ENCODE measurements at places on chromosomes 12 and 14.

GRCh38 chr14:68610251-68610793, 182.5 kb downstream of the ZFP36L1 start:
- no peak for DNase-seq

GRCh38 chr12:67534681-67535080, 113.9 kb upstream of the DYRK2 start:
- DNase-seq, result peak; percentile 86

GRCh38 chr14:101408077-101408831, 153.0 kb upstream of the DIO3 start:
- peak; percentile 15 for DNase-seq

GRCh38 chr14:96585672-96586013, 83.5 kb downstream of the PAPOLA start:
- DNase-seq, result no peak

GRCh38 chr12:123984903-123985302, 11.9 kb downstream of the ZNF664 start:
- DNase-seq, result no peak

GRCh38 chr14:63039866-63040265, 5.4 kb downstream of the KCNH5 start:
- peak; percentile 85 for DNase-seq

DNA sequence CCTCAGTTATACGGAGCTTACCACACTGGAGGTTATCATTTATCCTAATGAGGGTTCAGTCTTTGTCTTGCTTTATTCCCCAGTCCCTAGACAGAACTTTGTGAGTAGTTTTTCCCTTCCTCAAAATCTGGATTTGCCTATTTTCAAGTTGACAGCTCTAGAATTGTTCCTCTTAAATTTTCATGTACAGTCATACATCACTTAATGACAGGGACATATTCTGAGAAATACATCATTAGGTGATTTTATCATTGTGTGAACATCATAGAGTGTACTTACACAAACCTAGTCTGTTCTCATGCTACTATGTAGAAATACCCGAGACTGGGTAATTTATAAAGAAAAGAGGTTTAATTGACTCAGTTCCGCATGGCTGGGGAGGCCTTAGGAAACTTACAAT, 3.1 kb downstream of the PRKAB1 start:
- DNase-seq, result no peak

DNA sequence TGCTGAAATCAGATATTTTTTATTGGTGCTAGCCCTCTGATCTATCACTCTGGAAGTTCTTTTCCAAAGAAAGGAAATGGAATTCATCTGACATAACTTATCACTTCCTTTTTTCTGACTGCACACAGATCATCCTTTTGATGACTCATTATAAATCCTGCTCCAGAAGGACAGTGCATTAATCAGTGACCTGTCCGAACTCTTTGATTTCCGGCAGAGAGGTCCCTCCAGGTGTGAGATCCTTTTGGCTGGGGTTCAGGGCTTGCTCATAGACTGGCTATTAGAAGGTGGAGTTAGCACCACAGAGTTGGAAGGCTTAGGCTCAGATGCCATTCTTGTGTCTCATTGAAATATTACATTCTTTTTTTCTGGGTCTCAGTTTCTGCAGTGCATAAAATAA, 328.2 kb downstream of the ZFP36L1 start:
- peak; percentile 90 for DNase-seq

- DNase-seq, result no peak
Observed at GRCh38 chr12:88501972-88502938, 78.0 kb downstream of the KITLG start.

DNA sequence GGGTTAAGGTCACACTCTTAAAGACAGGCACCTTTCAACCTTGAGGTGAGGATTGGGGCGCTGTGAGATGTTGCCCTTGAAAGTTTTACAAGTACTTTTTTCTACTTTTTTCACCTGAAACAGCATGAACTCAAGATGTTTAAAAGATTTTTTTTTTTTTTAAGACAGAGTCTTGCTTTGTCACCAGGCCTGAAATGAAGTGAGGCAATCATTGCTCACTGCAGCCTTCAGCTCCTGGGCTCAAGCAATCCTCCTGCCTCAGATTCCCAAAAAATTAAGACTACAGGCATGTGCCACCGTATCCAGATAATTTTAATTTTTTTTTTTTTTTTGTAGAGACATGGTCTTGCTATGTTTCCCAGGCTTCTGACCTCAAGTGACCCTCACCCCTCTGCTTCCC, 243.9 kb downstream of the DIO2 start:
- no peak for DNase-seq

GRCh38 chr12:32541754-32542374, 137.2 kb upstream of the DNM1L start:
- no peak for DNase-seq
